Activated naive CD4-positive, alpha-beta T cell treated with anti-CD3 and anti-CD28 coated beads for 36 hours (primary cell): ENCODE measurements at places on chromosomes 16 and 17. TPM values are rescaled to one million over a fixed set of nuclear protein-coding genes. Genes with fewer than 3 reads are reported as not detected.

Gene FOXK2
- total RNA-seq: 51.4 TPM

Gene CA10
- not detected for total RNA-seq

Gene ZDHHC1
- 0.32 TPM for total RNA-seq

DNA sequence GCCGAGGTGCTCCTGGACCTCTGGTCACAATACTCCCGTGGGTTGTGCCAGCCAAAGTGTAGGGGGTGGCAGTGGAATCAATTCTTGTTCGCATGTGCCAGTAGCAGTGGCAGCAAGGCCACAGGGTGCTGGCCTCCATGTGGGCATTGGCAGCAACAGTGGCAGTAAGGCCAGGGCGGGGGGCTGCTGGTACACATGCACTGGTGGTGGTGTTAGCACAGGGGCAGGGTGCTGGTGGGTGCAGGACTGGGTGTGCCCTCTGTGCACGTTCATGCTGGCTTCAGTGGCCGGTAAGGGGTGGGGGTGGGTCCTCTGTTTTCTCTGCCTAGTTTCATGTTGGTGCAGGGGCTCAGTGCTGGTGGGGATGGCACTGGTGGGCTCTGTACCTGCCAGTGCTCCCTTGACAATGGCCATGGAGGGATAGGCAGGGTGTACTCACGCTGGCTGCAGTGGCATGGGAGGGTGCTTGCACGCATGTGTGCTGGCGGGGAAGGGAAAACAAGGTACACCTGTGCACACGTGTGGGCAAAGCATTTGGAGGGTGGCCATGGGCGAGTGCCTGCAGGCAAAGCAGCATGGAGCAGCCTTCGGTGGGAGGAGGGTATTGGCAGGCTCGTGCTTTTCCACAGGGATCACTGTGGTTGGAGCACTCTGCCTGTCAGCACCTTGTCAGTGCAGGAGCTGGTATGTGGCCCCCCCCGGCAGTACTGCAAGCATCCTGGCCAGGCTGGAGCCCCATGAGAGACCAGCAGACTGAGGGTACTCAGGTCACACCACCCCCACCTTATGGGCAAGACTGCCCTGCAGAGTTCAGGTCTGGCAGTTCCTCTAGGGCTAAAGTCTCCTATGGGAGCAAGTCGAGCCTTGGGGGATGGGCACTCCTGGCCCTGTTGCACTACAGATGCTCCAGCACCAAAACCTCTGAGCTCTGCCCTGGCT is 35.8 kb downstream of the NF1 start:
- no peak for DNase-seq

- DNase-seq: no peak
Observed at GRCh38 chr16:60279061-60279665, 1545.0 kb upstream of the GOT2 start.

GRCh38 chr17:67372751-67373150 is 4.3 kb upstream of the PITPNC1 start:
- DNase-seq: no peak
